ENCODE measurements at places on chromosomes 11 and 22.

DNA sequence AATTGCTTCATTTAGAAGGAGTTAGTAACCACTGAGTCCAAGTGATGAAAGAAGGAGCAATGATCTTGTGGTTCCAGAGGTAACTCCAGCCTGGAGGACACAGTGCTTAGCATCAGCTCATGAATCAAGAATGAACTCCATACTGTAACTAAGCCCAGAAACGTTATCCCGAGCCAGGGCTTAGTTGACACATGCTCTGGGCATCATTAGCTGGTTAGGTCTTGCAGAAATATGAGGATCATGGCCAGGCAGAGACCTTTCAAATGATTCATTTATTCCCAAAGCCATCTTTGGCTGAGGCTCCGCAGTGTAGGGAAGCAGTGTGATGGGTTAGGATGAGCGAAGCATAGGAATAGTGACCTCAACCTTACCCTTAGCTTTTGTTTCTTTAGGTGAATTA is 277.4 kb downstream of the FAM76B start:
- DNase-seq = no peak

GRCh38 chr22:24303007-24303406 is 32.4 kb downstream of the SPECC1L start:
- DNase-seq = no peak

GRCh38 chr11:70581991-70582885 is 183.9 kb downstream of the CTTN start:
- no peak for DNase-seq

DNA sequence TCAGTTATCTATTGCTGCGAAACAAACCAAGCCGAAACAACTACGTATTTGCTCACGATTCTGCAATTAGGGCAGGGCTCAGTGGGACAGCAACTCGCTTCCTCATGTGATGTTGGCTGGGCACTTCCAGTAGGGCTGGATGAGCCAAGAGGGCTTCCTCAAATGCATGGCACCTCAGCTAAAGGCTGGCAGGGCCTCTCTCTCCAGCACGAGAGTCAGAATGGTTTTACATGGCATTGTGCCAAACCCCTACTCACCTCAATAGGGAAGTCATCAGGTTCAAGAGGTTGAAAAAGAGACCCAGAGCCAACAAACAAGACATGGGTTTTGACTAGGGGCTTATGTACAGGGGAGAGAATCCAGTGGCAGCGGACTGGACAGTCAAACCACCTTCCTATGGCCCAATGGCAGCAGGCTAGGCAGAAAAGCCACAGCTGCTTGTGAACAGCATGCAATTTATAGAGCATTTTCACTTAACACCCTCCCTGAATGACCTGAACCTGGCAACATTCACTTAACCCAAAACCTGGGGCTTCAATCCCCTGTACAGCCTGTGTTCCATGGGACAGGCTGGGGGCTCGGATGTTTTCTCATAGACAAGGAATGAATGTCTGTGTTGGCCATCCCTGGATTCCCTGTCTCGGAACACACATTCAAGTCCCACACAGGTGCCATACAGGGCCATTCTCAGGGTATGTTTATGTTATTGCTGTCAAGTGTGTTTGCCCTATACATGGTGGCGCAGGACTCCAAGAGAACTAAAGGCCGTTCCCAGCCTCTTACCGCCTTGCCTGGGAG is 154.2 kb upstream of the NAV2 start:
- no peak for DNase-seq

- no peak for DNase-seq
These were observed 1121.8 kb upstream of the TENM4 start for GRCh38 chr11:80562523-80563125.

GRCh38 chr22:41687901-41688364 is 734 bp downstream of the SNU13 start:
- no peak for DNase-seq

Data from stimulated activated CD4-positive, alpha-beta T cell treated with anti-CD3 and anti-CD28 coated beads, Interleukin-1b, Interleukin-23, amount 100 ng/mL, for 24 hours (primary cell).